B cell (primary cell): ENCODE measurements at places on chromosomes 6 and 20.
A peak's percentile ranks its signal among the peaks of the same experiment; 100 is the strongest.

- no peak for DNase-seq
Observed at GRCh38 chr6:111605100-111605751, 452 bp downstream of the TRAF3IP2 start.

- DNase-seq, result no peak
Observed at GRCh38 chr6:35021004-35021403, 120.1 kb downstream of the TCP11 start.

- peak; percentile 54 for DNase-seq
Observed at GRCh38 chr6:47414423-47415167, 63.0 kb upstream of the CD2AP start.

DNA sequence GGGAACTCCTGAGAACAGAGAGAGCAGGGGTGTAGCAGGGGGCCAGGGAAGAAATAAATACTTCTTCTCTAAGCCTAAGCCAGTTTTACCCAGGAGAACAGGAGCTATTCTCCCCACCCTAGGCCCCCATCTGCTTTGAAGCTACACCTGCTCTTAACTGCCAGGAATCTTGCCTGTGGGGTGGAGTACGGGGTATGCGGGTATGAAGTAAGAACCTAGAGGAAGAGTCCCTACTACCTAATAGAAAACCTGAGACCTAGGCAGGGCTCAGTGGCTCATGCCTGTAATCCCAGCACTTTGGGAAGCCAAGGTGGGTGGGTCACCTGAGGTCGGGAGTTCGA is 1.5 kb downstream of the SLC29A1 start:
- DNase-seq, result no peak

- no peak for DNase-seq
Observed at GRCh38 chr20:3937618-3938017, 48.4 kb downstream of the PANK2 start.

DNA sequence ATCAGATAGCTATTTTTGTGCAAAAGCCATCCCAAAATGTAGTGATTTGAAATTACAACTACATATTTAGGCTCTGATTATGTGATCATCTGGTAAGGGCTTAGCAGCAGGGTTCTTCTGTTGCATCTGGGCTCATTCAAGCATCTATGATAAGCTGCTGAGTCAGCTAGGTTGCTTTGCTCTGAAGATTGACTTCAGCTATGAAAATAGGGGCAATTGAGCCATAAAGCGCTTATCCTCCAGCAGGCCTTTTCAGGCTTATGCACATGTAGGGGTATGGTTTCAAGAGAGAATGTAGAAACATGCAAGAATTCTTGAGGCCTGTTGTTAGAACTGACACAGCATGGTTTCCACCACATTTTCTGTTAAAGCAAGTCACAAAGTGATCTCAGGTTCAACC is 114.1 kb downstream of the PLCB1 start:
- DNase-seq, result no peak

DNA sequence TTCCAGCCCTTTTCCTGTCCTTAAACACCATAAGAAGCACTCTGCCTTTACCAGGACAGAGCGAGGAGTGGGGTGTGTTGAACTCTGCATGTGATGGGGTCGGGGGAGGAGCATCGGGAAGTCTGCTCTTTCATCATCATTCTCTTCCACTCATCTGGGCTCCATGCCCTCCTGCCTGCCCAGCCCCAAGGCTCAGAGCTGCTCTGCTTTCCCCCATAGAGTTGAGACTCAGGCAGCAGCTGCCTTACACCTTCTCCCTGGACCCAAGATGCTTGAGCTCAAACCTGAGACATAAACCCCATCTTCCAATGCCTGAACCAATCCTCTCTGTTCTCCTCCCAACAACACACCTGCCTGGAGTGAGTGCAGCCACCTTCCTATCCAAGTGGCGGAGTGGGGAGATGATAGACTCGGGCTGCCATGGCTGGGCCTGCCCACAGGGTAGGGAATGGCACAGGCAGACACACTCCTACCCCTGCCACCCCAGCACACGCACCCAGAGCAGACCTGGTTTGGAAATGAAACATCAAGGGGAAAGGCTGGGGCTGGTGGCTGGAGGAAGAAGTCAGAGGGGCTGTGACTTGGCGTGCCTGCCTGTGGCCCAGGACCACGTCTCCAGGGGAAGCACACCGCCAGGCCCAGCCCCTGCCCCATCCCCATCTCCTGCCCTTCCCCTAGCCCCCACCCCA is 28.4 kb downstream of the TFEB start:
- peak; percentile 59 for DNase-seq

DNA sequence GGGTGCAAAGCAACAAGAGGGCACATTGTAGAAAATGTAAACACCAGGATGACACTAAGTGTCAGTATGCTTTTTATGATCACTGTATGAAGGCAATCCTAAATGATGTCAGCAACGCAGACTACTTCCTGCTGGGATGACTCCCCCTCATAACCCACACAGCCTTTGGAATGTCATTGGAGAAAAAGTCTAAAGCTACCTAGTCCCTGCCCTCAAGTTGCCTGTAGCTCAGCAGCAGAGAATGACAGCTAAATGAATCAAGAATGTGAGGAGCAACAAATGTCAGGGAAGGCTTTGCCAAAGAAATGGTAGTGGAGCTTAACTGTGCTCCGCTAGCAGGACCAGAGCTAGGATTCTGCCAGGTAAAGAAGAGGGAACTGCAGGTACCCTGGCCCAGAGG is 555.6 kb downstream of the CD83 start:
- DNase-seq, result no peak

DNA sequence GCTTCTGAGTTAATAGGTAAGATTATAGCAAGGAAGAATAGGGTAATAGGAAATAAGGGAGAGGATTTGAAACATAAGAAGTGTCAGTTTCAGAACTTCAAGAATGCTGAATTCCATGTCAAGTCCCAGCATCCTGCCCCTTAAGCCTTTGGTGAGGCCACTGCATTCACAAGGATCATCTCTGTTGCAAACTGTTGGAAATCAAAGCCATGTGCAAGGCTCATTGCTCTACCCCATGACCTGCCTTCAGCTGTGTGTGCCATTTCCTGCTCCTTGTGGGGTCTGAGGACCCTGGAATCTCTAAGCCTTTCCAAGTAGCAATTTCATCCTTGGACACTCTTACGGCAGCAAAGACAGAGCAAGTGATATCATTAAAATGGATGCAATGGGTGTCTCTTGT is 203.0 kb downstream of the CDC5L start:
- no peak for DNase-seq

DNA sequence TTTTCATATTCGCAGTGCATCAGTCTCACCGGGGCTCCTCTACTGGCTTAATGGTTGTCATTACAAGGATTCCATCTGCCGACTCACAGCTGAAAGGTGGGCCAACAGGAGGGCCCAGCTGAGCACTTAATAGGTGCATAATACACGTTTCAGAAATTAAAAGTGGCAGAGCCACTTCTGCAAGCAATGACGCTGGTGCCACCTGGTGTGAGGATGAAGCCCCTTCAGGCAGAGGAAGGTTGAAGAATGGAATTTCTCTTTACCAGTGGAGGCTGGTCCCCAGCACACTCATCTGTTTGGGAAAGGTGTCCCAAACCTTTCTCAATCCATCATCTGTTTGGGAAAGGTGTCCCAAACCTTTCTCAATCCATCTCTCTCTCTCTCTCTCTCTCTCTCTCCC is 8.2 kb upstream of the STMND1 start:
- no peak for DNase-seq

DNA sequence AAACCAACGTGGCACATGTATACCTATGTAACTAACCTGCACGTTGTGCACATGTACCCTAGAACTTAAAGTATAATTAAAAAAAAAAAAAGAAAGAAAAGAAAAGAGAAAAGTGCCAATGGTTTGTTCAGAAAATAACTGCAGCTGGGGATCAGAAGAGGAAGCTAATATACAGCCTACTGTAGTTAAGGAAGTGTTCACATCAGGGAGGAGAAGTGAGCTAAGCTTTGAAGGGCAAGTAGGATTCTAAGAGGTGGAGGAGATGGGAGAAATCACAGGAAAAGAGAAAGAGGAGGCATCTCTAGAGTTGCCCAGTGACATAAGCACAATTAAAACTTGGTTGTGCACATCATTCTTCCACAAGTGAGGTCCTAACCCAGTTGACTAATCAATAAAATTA is 214.4 kb upstream of the DTNBP1 start:
- no peak for DNase-seq

DNA sequence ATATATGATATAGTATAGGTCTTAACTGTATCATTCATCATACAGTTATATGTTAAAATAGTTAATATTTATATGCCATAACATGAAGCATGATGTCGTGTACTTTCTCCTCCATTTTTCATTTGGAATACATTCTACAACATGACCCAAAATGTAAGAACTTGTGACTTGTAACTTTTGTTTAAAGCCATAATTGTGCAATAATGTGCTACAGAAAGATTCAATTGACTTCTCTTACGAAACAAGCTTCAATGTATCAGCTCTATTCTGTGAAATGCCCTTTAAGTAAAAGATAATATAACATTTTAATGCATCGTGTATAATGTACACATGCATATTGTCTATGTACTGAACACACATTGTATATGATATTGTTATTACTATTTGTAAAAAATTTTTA is 76.7 kb upstream of the FABP7 start:
- DNase-seq, result no peak

DNA sequence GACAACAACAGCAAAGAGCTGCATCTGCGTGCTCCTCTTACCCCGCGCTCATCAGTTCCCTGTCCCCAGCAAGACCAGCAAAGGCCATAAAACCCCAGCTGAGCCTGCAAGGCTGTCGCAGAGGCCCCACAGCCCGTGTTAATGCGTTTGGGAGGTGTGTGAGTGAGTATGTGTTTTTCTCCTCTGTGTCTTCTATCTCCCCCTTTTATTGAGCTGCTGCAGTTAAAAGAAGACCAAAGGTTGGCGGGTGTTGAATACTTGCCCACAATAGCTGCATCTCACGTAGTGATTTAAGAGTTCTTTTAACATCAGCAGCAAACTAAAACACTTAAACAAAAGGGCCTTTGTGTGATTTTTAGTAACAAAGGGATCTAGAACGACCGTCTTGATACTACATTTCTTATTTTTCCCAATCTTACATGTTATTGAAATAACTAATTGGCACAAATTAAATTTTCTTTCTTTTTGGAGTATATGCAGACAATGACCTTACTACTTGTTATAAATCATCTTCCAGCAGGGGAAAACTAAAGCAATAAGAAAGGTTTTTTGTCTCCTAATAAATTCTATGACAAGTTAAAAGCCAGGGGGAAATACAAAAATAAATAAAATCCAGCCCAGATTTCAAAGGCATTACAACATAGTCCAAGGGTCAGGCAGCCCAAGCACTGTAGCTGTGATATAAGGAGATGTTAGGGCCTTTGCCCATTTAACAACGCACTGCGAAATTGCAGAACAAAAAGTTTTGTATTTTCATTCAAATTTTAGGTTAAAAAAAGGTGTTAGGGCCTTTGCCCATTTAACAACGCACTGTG is 27.2 kb upstream of the CNKSR3 start:
- DNase-seq, result no peak

DNA sequence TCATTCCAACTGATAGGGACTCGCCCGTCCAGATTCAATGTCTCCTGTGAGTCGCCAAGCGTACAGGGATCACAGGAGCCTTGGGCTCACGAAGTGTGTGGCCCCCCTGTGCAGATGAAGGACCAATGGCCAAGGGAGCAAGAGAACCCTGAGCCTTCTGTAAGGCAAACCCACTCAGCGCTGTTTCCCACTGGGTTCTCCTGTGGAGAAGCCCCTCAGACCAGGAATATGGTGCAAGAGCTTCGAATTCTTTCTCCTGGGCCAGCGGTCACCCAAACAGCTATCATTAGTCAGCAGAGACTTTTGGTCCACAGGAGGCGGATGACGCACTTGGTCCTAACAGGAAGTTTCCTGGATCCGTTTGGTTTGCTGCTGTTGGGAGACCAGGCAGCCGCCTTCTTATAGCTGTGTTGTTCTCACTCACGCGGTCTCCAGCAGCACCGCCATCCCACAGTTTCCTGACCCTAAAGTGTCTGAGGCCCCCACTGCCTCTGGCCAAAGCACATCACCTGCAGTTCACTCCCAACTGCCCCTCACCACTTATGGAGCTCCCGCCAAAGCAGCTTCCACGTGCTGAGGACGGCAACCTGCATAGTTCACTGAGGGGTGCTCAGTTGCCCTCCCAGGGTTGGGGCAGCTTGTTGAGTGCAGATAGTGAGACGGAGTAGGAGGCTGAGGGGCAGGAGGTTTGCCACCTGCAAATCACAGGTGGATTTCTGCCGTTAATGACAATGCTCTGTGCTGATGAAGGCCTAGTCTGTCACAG is 268.6 kb downstream of the ERMARD start:
- no peak for DNase-seq

- no peak for DNase-seq
Observed at GRCh38 chr6:19879663-19880062, 42.5 kb downstream of the ID4 start.

DNA sequence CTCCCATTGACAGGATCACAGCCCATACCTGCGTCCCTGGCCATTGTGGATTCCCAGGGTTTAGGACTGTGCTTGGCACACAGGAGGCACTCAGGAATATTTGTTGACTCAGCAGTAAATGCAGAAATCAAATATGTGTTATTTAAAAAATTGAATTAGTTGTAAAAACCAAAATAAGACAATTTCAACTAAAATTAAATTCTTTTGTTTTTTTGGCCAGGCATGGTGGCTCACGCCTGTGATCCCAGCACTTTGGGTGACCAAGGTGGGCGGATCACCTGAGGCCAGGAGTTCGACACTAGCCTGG is 85.3 kb downstream of the ZDHHC14 start:
- no peak for DNase-seq

DNA sequence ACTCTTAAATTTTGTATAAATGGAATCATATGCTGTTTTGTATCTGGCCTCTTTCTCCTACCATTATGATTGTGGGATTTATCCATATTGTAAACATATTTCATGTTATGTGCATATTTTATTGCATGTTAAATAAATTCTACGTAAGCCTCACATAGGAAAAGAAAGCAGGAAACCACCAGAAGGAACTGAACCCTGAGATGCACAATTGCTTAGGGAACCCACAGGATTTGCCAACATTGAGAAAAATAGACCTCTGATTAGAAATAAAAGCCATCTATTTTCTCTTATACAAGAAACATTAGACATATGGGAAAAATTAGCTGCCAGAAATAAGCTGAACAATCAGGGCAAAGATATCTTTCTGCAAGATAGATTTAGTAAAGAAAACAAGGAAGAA is 111.2 kb upstream of the CARMIL1 start:
- no peak for DNase-seq

GRCh38 chr6:562052-562676 is 94.7 kb downstream of the HUS1B start:
- DNase-seq, result no peak
